ENCODE measurements at places on chromosomes 1 and 21. TPM values are rescaled to one million over a fixed set of nuclear protein-coding genes. Genes with fewer than 3 reads are reported as not detected.

The EFNA1 gene
- polyA plus RNA-seq, result 22.9 TPM

The NOS1AP gene
- polyA plus RNA-seq, result not detected

The DCDC2B gene
- 1.3 TPM for polyA plus RNA-seq

The LCK gene
- polyA plus RNA-seq, result not detected

The THEM5 gene
- 0.43 TPM for polyA plus RNA-seq

The KRTAP6-2 gene
- polyA plus RNA-seq, result not detected

The CD84 gene
- polyA plus RNA-seq, result 0.99 TPM

The LRRC39 gene
- 304 TPM for polyA plus RNA-seq

The VPS45 gene
- 61.4 TPM for polyA plus RNA-seq

The CD1E gene
- not detected for polyA plus RNA-seq

The FCRL6 gene
- 0.10 TPM for polyA plus RNA-seq

The TMEM51 gene
- polyA plus RNA-seq, result 7.1 TPM

The GUCA2B gene
- polyA plus RNA-seq, result not detected

The SYPL2 gene
- polyA plus RNA-seq, result 200 TPM

The KLHDC8A gene
- polyA plus RNA-seq, result 0.45 TPM

The MAEL gene
- polyA plus RNA-seq, result 0.48 TPM

The AMY1A gene
- polyA plus RNA-seq, result not detected

The DIO1 gene
- polyA plus RNA-seq, result 0.33 TPM

The BARHL2 gene
- not detected for polyA plus RNA-seq

The GPR52 gene
- polyA plus RNA-seq, result not detected

The AGPAT3 gene
- polyA plus RNA-seq, result not detected

The MARK1 gene
- 12.9 TPM for polyA plus RNA-seq

The NCF2 gene
- 3.6 TPM for polyA plus RNA-seq

The AMIGO1 gene
- polyA plus RNA-seq, result 12.0 TPM

The NEK2 gene
- 11.5 TPM for polyA plus RNA-seq

The IL12RB2 gene
- 0.86 TPM for polyA plus RNA-seq

The S100A1 gene
- 5.9 TPM for polyA plus RNA-seq

The CR1L gene
- polyA plus RNA-seq, result not detected

The RNU1-3 gene
- polyA plus RNA-seq, result not detected

The IFNLR1 gene
- 5.0 TPM for polyA plus RNA-seq

The SLC35F3 gene
- not detected for polyA plus RNA-seq

The GTF2B gene
- polyA plus RNA-seq, result not detected

The SLFNL1 gene
- polyA plus RNA-seq, result not detected

Data from muscle of arm (tissue), 14 donors.